ENCODE measurements at places on chromosomes 3 and 15. TPM values are rescaled to one million over a fixed set of nuclear protein-coding genes. Genes with fewer than 3 reads are reported as not detected.
A peak's percentile ranks its signal among the peaks of the same experiment; 100 is the strongest.

- no peaks in the 10 kb centered on the region for H3K27me3 ChIP-seq
- H3K4me1 ChIP-seq = no peaks in the 10 kb centered on the region
- H3K27ac ChIP-seq = no peak overlapping the region
- no peak overlapping the region for H3K4me3 ChIP-seq
- H3K36me3 ChIP-seq = no peaks in the 10 kb centered on the region
Observed at GRCh38 chr15:44315126-44315525, 26.6 kb downstream of the GOLM2 start.

DNA sequence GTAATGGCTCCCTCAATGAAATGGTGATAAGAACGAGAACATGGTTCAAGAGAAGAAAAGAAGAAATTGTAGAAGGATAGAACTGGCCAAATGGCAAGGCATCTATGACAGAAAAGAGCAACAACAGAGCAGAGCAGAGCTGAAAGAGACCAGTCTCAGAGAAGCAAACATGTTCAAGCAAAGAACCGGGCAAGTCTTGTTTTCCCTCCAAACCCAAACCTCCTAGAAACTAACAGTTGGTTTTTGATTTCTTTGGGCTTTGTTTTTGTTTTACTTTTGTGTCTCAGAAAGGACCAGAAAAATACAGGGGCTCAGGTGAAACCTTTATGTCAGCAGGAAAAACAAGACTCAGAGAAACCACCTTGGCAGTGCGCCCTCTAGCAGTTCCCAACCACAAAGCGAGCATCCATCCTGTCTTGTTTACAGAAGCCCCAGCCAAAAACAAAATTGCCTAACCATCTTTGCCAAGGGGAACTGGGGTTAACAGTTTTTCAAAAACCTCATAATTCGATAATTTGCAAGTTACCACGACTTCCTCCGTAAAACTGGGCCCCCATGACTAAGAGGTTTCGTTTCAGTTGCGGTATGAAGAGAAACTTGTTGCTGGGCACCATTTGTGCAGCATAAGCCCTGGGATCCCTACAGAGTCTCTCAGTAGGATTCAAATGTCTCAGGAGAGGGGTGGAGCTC lies 159.2 kb upstream of the SLC24A5 start:
- H3K27ac ChIP-seq = no peak overlapping the region
- no peaks in the 10 kb centered on the region for H3K36me3 ChIP-seq
- H3K4me1 ChIP-seq = no peaks in the 10 kb centered on the region
- no peaks in the 10 kb centered on the region for H3K27me3 ChIP-seq

- H3K27me3 ChIP-seq = no peaks in the 10 kb centered on the region
- peak; percentile 30 for DNase-seq
- H3K4me3 ChIP-seq = no peak overlapping the region
Observed at GRCh38 chr15:73153024-73153423, 100.8 kb downstream of the NEO1 start.

DNA sequence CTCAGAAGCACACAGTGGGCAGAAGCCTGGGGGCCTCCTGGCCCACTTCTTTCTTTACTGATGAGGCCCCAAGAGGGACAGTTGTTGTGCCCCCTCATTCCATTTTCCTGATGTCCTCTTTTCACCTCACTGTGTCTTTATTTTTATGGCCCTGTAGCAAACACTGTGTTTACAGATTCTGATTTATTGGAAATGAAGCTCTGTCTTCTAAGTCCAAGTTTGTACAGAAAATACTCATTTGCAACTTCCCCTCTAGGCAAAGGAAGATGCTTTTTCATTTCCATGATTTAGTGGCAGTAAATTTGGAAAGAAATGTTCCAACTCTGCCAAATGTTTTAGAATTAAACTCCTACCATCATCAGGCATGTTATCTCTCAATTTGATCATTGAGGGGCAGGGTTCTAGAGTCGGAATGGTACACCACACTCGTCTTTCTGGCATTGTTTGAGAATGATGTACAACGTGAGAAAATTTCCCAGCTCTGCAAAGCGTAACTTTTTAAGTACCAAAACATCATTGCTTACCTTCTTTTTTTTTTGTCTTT lies 129.7 kb downstream of the ARNT2 start:
- no peaks in the 10 kb centered on the region for H3K27me3 ChIP-seq
- DNase-seq = no peak
- no peaks in the 10 kb centered on the region for H3K36me3 ChIP-seq
- H3K4me3 ChIP-seq = no peak overlapping the region
- no peak overlapping the region for H3K27ac ChIP-seq
- no peaks in the 10 kb centered on the region for H3K4me1 ChIP-seq

Gene GADL1
- 19.8 TPM for total RNA-seq

Gene MYNN
- total RNA-seq = 21.6 TPM

Gene MRPS11
- 48.5 TPM for total RNA-seq

Gene PLEKHO2
- 11.6 TPM for total RNA-seq

Gene BNC1
- 1.0 TPM for total RNA-seq
